ENCODE measurements at places on chromosomes 7 and 10.

- DNase-seq = peak; percentile 79
Measured at GRCh38 chr10:69327463-69328379, 49.4 kb downstream of the HK1 start.

GRCh38 chr10:93126483-93127052 is 52.9 kb downstream of the CYP26A1 start:
- DNase-seq = peak; percentile 12

GRCh38 chr10:49072166-49072885 is 43.0 kb downstream of the VSTM4 start:
- no peak for DNase-seq

DNA sequence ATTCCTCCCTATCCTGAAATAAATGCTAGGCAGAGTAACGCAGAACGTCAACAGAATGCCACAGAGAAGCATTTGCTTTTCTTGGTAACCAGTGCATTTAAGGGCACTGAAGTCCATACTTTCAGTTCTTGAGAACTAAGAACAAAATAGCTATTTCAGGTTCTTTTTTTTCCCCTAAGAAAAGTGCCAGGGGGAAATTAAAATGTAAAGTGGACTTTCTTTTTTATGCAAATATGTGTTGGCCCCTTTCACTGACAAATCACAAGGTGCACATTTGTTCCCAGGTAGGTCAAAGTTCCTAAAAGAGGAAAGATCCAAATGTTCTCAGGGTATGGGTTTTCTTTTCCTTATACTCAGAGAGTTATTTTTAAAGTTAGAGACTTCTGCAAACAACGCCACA is 151.5 kb downstream of the HPSE2 start:
- DNase-seq = no peak

All from dermis blood vessel endothelial cell (primary cell).